NCI-H446 treated with DMSO at 0.1 percent for 48 hours (cell line): ENCODE measurements at places on chromosomes 12 and 14.

DNA sequence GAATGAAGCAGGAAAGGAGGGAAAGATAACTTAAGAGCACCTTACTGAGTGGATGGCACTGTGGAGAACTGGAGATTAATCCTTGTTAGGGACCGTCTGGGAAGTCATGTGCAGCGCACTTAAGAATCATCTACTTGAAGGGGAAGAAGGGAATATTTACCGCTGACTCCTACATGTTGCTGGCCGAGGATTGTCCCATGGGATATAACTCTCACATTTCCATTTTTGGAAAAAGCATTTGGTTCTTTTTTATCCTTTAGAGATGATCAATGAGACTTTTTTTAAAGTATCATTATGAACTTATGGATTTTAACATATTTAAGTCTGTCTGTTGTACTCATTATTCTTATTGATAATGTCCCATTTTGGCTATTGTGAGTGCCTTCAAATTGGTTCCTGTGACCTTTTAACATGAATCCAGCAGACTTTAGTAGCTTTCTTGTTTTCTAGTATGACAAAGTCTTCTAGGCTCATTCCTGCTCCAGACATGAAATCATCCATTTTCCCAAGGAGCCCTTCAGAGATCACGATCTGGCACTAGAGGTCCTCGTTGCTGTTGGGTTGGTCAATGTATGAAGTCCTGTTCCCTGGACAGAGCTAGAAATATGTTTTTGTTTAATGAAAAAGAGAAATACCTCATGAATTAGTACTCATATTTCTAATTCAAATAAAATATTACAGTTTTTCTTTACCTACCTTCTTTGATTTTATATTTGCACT is 20.2 kb upstream of the FAM234B start:
- DNase-seq: peak; percentile 8

DNA sequence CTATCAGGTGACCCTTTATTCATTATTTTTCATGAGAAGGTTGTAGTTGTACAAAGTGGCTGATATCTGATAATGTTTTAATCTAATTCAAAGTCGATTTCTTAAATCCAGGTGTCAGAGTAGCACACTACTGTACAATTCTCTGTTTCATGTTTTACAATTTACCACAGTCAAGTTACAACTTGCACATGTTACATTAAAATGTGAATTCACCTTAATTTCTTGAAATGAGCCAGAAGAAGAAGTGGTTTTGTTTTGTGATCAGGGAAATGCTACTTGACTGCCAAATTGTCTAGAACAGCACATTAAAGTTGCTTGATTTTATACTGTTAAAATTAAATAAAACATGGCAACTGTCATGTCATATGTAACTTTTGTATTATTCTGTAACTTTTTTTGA is 23.2 kb downstream of the LRRK2 start:
- no peak for DNase-seq

DNA sequence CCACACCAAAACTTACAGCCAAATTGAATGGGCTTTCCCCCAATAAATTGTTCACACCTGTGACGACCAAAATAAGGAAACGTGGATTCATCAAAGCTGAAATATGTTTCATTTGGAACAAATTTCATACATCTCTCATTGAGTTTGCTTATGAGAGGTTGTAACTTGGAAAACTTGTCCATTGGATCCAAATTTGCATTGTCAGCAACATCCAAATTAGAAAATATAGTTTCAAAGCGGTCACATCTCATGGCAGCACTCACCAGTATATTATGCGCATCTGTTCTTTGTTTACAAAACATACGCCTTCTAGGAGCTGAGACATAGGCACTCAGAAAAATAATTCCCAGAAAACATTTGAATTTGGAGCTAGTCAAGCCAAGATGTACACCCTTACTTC is 1028.2 kb upstream of the USP15 start:
- DNase-seq: no peak

DNA sequence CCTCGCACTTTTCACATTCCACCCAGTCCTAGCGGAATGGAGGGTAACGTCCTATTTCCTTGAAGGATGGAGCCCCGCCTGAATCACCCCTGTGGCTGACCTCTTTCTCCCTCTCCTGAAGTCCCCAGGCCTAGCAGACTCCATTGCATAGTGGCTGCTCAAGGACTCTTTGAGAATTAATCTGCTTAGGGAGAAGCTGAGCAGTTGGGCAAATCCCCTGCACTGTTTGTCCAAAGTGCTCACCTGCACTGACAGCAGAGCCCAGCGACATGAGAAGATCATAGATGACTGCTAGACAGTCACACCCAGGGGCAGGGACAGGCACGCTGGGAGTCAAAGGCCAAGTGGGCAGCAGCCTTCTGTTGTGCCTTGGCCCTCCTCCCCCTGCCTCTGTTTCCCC is 37.7 kb upstream of the DICER1 start:
- DNase-seq: no peak
